ENCODE measurements at places on chromosomes 12 and 14.

GRCh38 chr12:124747426-124748161 is 116.1 kb downstream of the SCARB1 start:
- no peak for DNase-seq

DNA sequence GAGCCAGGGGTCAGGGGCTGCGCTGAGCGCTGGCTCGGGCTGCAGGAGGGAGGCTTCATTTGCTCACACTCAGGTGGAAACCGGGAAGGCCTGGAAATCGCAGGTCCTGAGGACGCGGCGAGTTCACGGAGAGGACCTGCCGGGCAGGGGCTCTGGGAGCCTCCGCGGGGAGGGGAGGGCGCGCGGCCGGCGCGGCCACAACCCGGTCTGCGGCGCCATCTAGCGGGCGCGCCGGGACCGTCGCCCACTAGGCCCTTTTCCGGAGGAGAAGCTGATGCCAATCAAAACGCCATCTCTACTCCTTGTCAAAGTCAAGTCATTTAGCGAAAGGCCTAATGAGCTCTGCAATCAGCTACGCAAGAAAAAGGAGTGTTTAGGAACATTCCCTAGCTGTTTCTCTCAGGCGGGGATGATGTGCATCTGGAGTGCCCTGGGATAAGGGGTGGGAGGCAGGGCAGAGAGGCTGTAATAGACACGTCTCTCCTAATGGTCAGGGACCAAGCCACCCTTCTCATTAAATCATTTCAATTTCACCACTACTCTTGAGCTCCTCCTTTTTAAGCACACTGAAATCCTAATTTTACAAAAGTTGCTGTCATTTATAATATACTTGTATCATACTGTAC is 885.8 kb upstream of the TMEM132C start:
- peak; percentile 4 for DNase-seq

GRCh38 chr12:128318946-128319345 is 52.0 kb downstream of the TMEM132C start:
- no peak for DNase-seq

DNA sequence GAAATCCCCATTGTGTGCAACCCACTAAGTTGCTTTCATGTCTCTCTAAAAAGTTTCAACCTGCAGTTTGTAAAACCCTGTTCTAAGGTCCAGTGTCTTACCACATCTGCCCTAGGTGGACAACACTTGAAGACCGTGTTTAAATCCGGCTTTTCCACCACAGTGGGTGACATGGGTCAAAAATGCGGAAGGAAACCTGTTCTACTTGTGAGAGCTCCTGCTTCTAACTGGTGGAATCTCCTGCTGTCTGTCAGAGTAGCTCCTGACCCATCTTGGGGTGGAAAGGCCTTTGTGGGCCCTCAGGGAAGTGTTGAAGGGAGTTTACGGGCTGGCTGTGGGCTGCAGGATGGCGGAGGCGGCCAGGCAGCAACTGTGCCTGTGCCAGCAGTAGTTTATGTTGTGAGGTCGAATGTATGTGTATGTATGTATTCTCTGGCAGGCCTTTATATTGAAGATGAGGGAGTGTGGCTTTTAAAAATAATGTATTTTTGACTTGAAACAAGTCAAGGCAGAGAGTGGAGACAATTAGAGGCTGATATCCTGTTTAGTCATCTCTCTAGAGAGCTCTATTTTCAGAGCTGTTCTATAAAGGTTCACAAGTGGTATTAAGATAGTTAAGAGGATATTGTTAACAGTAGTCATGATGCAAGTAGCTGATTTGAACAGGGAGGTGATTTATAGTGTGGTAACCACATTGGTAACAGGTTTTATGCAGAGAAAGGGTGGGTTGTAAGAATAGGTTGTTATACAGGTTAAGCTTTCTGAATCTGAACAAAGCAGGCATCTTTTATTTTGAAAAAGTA is 67.0 kb downstream of the PRKCH start:
- no peak for DNase-seq

GRCh38 chr14:80930836-80931389 is 10.6 kb downstream of the CEP128 start:
- no peak for DNase-seq

GRCh38 chr12:104628831-104629135 is 172.0 kb downstream of the CHST11 start:
- no peak for DNase-seq

DNA sequence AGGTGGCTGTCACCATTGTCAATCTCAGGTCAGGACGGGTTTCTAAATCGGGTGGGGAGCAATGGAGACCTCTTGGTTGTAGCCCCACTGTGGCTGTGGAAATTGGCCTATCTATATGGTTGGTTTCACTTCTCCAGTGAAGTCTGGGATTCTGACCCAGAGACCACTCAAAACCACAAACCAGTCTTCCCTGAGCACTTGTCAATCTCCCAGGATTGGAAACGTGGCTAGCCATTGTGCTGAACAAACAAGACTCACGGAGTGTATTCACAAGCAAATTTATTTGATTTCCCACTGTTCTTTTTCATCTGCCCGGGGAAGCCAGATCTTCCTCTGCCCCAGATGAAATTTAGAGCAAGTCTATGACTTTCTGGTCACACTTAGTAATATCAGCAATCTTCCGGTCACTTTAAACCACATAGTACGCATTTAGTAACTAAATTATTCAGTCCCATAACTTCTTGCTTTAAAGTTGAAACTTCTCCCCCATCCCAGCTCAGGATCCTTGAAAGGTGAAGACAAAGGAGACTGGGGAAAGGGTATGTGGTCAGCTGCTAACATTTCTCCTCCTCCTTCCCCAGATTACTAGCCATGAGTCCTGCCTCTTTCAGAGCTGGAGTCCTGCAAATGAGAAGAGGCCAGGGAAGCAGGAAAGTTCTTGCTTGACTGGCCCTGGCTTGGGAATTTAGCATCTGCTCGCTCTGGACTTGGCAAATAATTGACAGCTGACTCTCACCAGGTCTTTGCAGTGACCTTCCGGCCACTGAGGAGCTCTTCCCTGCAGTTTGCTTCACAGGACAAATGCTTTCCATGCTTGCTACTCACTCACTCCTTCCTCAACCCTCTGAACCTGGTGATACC is 123.2 kb upstream of the MAX start:
- no peak for DNase-seq

DNA sequence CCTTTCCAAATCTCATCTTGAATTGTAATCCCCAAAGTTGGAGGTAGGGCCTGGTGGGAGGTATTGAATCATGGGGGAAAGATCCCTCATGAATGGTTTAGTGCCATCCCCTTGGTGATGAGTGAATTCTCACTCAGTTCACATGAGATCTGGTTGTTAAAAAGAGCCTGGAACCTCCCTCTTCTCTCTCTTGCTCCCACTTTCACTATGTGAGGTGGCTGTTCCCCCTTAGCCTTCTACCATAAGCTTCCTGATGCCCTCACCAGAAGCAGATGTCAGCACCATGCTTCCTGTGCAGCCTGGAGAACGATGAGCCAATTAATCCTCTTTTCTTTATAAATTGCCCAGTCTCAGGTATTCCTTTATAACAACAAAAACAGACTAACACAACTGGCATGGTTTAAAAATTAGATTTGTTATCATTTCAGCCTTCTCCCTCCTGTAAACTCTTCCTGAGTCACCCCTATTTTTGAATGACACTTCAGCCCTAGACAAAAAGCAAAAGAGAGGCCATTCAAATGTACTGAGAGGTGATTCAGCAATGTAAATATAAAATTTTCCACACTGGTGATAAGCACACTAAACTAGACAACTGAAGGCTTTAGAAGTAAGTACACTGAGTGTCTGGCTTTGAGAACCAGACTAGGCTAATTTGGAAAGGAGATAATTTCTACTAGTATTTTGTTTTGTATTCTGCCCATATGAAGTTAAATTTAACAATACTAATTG is 212.1 kb upstream of the ABCD2 start:
- DNase-seq: no peak

All from endothelial cell (in vitro differentiated cells).